ENCODE measurements at places on chromosomes 11 and 22.

DNA sequence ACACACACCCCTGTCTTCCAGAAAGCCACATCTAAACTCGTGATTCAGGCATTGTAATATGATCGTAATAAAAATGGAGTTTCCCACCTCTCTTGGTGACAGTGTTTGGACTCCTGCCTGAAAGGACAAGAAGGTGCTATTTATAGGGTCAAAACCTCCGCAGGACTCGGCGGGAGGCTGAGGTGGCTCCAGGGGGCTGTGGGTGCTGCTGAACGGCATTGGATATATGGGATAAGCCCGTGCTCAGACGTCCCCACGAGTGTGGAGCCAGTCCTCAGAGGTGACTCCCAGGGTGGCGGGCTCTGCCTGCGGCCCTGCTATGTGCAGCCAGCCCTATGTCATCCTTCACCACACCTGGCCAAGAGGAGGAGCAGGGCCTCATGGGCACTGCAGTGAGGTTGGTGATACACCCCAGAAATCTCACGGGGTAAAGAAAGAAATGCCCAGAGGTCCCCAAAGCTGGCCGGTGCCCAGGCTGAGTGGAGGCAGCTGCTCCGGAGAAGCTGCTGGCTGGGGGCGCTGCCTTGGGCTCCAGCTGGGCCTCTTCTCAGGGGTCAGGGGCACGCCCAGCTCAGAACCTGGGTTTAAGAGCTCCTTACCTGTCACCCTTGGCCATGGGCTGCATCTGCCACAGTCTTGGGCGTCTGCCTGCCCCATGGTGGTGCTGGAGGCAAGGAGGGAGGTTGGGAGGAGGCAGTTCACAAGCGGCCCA, 5.1 kb upstream of the OSBPL5 start:
- peak; percentile 24 for DNase-seq

DNA sequence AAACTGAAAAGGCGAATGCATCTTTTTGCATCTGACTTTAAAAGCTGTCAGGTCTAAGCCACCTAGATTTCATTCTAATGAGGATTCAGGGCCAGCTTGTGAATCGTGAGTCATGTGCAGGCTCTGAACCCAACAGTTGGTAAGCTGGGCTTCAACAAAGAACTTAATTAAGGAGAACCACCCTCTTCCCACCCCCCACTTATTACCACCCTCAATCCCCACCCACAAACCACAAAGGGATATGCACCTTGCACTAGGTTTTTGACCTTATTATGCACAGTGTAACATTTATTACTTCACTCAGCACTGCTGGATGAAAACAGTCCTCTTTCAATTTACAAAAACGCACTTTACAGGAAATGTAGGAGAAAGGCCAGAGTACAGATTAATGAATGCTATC, 94.1 kb upstream of the LIN7C start:
- DNase-seq: no peak

DNA sequence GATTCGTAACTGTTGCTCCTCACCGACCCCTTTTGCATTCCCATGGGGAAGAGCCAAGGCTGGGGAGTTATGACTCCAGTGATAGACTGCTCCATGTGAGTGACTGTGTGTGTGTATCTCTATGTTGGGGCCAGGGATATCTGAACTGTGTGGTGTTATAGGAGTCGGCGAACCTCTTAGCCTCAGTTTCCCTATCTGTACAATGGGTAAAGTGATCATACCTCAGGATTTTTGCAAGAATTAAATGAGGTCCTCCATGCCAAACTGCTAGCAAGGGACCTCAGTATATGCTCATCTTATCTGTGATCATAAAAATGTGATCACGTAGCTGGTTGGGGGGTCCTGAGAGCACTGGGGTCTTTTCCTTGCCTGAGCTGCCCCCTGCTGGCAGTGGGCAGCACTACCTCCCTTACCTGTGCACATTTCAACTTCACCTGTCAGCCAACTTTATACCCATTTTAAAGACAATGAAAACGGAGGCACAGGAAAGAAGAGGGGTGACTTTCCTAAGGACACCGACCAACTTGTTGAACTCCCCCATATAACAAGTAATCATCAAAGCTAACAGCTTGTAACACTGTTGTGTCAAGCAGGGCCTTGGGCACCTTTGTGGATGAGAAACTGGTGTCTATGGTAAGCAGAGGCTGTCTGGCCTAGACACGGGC, 1.4 kb upstream of the DPP3 start:
- DNase-seq: peak; percentile 30

GRCh38 chr11:86182976-86183584, 61.5 kb upstream of the EED start:
- DNase-seq: peak; percentile 58

DNA sequence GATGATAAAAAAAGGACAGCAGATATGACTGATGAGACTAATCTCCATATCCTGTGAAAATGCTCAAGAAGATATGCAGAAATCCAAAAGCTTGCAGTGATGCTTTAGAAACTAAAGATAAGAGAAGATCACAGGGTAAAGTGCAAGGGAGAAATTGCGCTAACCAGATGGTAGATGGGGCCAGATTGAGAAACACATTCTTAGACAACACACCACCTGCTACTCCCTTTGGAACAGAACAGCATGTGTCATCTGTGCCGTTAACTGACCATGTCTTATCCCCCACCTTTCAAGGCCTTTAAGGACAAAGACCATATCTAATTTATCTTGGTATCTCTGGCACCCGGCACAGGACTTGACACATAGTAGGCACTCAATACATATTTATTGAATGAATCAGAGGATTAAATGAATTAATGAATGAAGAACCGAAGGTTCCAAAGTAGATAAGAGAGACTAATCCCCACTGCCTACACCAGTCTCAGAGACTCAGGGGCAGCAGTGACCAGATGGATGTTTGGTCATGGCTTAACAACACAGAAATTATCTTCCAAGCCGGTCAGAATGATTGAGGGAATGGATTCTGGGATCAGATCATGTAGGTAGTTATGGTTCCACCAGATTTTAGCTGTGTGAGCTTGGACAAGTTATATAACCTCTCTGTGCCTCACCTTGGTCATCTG, 12.3 kb upstream of the P2RY2 start:
- DNase-seq: no peak

- no peak for DNase-seq
Measured at GRCh38 chr11:22193348-22194051, 615 bp downstream of the ANO5 start.

DNA sequence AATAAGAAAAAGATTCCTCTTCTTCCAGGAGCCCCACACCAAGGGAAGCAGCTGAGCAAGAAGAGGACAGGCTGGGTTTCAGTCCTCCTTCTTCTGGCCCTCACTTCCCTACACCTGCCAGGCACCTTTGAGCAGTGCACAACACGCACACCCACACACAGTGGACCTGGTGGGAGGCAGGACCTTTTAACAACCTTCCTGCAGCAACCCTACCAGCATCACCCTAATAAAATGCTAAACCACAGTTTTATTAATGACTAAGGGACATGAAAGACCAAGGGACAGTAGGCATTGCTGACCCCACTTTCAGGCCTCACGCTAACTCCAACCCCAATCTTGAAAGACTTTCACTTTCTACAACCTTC, 12.2 kb downstream of the ARAP1 start:
- DNase-seq: no peak

- no peak for DNase-seq
Measured at GRCh38 chr22:25572708-25573171, 8.3 kb downstream of the GRK3 start.

- no peak for DNase-seq
Measured at GRCh38 chr11:68472778-68473177, 12.2 kb downstream of the PPP6R3 start.

GRCh38 chr11:62513626-62514025, 33.0 kb downstream of the AHNAK start:
- DNase-seq: no peak

DNA sequence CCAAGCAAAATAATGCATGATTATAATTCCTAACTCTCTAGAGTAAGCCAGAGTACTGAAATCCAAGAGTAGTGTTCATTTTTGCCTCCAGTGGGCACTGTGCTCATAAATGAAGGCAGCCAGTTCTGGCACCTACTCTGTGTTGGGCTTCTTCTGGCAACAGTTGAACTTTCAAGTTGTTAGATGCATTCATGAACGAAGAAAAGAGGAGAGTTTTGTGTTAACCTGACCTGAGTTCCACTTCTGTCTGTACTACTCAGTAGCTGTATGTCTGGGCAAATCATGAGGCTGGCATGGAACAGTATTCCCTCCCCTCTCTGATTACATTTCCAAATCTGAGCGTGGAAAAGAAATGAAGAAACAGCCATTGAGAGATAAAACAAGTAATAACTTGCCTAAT, 20.3 kb upstream of the TENM4 start:
- peak; percentile 43 for DNase-seq

- DNase-seq: peak; percentile 83
Measured at GRCh38 chr11:47189100-47189834, 3.0 kb upstream of the PACSIN3 start.

DNA sequence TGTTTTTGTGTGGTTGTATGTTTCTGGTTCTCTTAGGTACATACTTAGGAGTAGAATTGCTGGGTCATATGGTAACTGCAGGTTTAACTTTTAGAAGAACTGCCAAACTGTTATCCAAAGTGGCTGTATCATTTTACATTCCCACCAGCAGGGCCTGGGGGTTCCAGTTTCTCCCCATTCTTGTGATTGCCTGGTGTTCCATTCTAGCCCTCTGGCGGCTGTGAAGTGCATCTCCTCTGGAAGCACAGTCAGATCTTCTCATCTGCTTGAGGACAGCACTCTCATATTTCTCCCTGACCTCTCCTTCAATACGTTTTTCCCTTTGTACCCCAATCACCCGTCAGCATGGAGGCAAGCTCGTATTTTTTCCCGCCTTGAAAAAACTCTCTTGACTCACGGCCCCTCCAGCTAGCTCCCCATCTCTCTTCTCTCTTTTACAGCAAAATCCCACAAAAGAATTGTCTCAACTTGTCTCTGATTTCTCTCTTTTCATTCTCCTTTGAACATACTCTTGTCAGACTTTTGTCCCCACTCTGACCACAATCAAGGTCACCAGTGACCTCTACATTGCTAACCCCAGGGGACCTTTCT, 56.8 kb upstream of the THY1 start:
- peak; percentile 84 for DNase-seq

DNA sequence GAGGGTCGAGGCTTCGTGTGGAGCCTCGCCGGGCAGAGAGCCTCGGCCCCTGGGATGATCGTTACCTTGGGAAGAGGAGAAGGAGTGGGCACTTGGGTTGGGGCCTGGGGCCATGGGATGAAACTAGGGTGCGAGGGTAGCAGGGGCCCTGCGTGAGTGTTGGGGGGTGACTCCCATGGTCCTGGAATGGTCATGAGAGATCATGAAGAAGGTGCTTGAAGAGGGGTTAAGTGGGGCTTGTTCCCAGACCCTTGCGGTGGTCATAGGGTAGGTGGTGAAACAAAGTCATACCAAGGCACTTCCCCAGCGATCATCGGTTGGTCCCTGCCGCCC, 284 bp downstream of the CCS start:
- no peak for DNase-seq

GRCh38 chr11:64619196-64619595, 28.2 kb downstream of the SLC22A12 start:
- no peak for DNase-seq

- DNase-seq: peak; percentile 71
Measured at GRCh38 chr11:126607374-126607773, 251.9 kb downstream of the ST3GAL4 start.

DNA sequence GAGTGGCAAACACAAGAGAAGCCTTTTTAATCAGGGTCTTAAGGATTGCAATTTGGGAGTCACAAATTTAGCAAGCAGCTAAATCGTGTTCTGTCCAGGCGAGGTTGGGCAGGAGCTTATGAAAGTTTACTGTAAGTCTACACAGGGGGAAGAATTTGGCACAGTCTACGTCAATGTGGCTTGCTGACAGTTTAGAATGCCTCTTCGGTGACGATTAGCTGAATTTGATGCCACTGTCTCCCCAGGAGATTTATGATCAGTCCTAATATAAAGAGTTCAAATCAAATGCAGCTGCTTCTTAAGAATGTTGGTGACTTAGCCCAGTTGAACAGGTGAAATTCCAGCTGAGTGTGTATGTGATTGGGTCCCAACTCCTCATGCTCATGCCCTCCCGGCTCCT, 114.1 kb upstream of the CLPB start:
- no peak for DNase-seq

GRCh38 chr11:114049050-114049449, 10.5 kb upstream of the ZBTB16 start:
- no peak for DNase-seq

DNA sequence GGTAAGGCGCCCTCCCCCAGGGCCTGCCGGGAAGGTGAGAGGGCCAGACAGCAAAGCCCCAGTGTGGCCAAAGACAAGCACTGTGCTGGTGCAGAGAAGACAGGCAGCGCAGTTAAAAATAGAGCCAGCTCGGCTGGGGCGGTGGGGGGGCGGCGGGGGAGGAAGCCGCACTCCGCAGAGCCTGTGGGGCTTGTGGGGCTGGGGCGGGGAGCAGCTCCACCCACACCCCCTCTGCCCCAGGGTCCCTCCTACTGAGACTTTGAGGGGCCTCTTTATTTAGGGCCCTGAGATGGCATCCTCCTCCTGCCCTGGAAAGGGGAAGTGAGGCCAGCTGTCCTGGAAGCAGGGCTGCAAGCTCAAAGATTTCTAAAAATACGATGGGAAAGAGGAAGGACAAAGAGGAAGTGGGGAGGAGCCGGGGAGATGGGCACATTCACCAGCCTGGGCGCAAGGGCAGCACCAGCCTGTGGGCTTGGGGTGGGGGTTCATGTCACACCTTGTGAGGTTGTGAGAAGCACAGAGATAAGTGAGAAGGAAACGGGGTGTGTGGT, 2.6 kb downstream of the CYTH4 start:
- no peak for DNase-seq

- DNase-seq: peak; percentile 65
Measured at GRCh38 chr11:70297341-70297740, 26.9 kb downstream of the PPFIA1 start.

- DNase-seq: no peak
Measured at GRCh38 chr11:119319700-119320239, 2.8 kb upstream of the MCAM start.

- no peak for DNase-seq
Measured at GRCh38 chr11:76800466-76801200, 17.5 kb downstream of the TSKU start.

DNA sequence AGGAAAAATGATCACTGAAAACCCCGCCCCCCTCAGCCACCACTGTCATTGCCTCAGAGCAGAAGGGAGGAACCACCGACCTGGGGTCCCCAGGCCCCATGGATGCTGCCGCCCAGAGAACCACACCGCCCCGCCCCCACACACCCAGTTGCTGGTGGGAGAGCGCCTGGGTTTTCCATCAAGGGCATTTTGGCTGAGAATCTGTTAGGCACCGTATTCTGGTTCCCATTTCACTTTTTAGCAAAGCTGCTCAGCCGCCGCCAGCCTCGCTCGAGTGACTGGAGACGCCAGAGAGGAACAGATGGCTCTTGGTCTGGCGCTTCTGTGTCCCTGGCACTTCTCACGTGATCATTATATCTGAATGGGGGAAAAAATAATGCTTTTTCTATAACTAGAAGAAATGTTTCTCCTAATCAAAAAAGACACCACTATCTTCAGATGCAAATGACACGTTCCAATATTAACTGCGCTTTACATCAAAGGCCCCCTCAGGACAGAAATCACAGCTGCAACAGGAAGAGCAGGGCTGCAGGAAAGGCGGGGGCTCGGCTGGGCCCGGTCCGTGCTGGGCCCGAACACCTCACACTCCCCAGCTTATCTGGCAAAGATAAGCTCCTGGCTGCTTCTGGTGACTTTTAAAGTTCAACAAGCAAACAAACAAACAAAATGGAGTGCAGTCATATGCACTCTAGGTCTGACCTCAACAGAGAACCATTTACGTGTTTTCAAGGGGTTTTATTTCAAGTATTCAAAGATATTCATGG, 149.8 kb downstream of the MPPED1 start:
- DNase-seq: no peak

GRCh38 chr11:123973816-123974215, 3.8 kb downstream of the OR10S1 start:
- DNase-seq: peak; percentile 95
